ENCODE measurements at places on chromosomes 13 and 19.
A peak's percentile ranks its signal among the peaks of the same experiment; 100 is the strongest.

DNA sequence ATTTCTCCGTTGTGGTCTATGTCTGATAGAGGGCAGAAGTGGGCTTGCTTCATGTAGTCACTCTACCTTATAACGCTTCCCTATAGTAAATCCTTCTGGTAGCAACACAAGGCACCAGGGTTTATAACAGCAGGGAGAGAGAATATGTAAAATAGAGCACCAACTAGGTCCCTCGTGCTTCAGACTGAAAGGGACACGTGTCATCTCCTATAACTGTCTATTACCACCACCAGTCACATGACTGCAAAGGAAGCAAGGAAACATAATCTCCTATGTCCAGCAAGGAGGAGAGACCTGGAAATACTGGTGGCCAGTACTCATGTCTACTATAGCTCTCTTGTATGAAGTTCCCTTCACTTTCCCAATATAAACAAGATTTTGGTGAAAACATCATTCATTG lies 79.2 kb downstream of the SLAIN1 start:
- DNase-seq, result no peak

- no peak for DNase-seq
These were observed 1407.1 kb downstream of the UQCRFS1 start for GRCh38 chr19:27805848-27806247.

GRCh38 chr13:77872995-77873394 lies 45.6 kb downstream of the EDNRB start:
- DNase-seq, result no peak

DNA sequence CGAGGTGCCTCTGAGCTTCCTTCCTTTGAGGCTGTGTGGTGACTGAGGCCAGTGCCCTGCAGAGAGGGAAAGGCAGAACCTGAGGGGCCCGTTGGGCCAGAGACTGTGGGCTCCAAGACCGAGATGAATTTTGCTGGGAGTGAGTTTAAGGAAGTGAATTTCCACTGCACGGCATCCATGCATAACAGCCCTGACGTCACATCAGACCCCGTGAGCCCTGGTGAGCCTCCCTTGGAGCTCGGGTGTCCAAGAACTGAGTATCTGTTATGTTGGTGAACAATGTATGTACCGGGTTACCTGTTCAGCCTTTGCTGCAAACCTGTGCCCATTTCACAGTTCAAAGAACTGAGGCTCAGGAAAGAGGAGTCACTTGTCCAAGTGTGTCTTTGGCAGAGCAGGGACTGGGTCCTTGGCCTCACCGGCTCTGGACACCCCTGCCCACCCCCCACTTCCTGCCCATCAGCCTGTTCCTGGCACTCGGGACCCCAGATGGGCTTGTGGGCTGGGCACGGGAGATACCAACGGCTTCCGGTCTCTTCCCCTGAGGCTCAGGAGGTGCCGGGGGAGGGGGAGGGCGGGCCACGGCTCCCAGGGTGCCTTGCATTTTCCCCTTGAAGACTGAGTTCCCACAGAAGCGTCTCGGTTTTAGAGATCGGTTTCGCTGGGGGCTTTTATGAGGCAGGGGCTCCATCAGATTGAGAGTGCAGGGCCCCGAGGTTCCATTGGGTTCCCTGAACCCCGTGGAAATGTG lies 33.7 kb downstream of the NFILZ start:
- DNase-seq, result no peak

DNA sequence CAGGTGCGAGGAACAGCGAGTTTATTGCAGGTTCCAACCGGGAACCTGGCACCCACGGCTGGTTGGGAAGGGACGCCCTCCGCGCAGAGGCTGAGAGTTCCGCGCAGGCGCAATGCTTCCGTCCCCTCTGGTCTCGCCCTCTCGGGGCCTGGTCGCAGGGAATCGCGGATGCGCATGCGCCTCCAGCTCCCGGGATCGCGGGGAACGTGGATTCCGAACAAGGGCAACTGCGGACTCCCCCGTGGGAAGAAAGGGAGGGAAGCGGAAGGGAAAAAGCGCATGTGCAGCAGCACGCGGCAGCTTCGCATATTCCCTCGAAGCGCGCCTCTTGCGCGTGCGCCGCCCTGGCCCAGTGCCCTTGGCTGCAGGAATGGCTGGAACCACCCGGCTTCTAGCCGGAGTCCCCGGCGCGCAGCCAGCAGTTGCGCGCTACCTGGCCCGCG lies 1.1 kb downstream of the TSSK6 start:
- peak; percentile 70 for DNase-seq

GRCh38 chr19:1259206-1259875 lies 9.8 kb upstream of the CIRBP start:
- DNase-seq, result no peak

DNA sequence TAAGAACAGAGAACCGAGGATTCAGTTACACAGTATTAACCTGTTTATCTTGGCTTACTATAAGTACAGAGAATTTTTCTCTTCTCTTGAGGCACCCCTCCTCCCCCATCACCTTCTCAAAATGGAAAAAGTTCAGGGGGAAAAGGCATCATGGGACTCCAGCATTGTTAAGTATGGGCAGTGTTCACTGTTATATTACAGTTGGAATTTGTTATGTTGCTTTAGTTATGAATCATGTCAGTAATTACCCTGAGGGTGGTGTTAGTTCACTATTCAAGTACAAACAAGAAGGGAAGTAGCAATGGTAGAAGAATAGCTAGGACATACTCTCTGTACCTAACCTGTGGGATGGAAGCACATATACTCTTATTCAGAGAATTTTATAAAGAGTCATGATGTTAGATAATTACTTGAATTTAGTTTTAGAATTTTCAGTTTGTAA lies 12.0 kb downstream of the LPAR6 start:
- DNase-seq, result peak; percentile 34

- no peak for DNase-seq
These were observed 21.2 kb downstream of the TMPRSS9 start for GRCh38 chr19:2381148-2381820.

DNA sequence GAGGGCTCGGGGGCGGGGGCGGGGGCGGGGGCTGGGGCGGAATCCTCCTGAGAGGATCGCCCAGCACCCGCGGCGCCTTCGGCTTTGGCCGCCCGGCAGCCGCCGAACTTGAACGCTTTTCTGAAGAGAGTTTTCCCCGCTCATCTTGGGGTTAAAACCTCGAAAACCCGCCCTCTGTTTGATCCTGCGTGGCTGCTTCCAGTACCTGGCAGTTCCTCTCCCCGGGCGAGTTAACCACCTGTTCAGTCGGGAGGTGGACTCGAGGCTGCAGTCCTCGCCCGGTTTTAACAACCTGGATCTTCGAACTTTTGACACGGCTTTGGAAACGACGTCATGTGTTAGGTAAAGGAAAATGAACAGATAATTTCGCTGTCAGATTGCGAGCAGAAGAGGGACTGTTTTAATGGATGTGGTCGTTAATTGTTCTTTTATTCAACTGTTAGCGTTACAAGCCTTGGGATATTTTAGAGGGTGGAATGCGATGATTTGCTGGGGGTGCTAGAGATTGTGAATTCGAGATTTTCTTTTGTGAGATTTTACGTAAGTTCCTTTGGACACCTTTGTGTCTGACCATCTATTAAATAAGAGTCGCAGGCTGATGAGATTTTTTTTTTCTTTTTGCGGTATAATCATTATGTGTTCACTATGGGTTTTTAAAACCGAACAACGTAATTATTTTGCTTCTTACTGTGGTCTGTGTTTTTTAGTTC lies 1.0 kb downstream of the FNDC3A start:
- DNase-seq, result no peak

DNA sequence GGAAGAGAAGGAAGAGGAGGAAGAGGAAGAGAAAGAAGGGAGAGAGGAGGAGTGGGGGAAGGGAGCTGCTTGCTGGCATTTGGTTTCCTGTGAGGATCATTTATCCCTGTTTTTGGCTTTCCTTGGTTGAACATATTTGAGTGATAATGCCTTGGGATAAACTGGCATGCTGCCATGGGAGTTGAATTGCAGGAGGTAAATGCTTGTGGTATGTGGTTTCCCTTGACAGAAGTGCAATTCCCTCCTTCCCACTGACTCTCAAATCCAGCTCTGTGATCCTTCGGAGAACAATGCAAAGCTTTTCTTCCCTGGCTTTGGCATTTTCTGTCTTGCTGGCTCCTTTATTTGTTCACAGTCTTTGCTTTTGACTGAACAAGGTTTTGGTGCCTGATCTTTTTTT lies 27.2 kb upstream of the CBY2 start:
- DNase-seq, result peak; percentile 71
